ENCODE measurements at places on chromosomes 3 and 15.

GRCh38 chr3:52704611-52705437, 767 bp downstream of the GLT8D1 start:
- DNase-seq, result no peak

- no peak for DNase-seq
These were observed 37.7 kb downstream of the FAM174B start for GRCh38 chr15:92617549-92618520.

DNA sequence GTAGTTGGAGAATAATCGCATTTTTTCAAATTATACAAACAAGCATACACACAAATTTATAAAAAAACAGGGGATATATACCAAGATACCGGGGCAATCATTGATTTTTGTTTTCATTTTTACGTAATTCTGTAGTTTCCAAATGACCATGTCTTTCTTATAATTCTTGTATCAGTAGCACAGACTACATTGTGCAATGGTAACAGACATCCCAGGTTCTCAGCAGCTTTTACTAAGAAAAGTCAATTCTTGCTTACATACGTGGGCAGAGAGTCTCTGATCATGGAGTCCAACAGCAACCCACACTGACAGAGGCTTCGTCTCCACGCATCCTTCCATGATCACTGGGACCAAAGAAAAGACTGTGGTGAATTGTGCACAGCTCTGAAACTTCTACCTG, 441.3 kb downstream of the TBL1XR1 start:
- no peak for DNase-seq

DNA sequence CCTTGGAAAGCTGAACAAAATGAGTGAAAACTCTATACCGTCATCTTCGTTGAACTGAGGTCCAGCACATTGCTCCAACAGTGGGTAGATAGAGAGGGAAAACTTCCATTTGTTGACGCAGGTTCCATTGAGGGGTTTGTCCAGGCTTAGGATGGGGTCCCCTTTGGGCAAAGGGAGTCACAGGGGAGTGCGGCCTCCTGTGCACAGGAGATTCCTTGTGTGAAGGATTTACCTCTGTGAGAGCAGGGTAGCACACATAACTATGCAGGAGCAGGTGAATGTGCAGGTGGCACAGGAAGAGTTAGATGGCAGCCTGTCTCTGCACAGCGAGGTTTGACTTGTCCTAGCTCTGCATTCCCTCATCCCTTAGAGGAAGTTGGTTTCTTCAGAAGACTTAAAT, 139.3 kb downstream of the SNRPN start:
- DNase-seq, result no peak

DNA sequence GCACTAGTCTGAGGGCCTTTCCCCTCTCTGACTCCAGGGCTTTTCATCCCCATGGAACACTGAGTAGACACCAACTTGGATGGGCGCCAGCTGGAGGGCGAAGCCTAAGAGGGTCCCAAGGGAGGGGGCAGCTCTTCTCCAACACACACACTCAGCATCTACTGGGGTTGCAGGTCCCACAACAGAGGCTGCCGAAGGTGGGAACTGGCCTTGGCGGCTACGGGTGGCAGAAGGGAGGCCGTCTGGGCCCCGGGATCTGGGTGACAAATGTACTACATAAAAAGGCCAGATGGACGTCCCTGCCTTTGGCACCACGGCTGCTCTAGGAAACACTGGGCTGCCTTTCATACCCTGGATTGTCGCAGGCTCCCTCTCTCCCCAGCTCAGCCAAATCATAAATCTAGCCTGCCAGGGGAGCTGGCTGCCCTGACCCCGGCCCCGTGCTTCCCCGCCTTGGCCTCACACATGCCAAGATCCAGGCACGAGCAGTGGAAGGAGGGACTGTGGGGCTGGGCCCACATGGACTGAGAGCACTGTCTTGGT, 31.5 kb downstream of the SEMA5B start:
- DNase-seq, result no peak

DNA sequence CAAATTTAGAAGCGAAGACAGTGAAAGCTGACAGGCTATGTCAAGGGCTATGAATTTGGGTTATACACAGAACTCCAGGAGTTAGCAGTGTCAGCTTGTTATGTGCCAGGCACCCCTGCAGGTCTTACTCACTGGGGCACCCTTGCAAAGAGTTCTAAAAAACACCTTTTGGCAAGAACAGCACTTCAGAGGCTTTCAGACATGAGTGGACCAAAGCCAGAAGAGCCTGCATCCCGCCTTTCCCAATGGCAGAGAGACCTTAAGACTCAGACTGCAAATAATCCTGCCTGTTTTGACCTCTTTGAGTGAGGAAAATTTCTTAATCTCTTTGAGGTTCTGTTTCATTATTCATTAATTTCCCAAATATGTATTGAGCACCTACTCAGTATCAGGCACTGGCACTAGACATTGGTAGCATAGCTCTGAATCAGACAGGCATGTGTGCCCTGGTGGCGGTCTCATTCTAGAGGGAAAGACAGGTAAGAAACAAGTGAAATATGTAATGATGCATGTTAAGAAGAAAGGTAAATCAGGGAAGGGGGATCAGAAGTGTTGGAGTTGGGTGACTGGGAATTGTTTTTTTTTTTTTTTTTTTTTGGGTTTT, 280.0 kb downstream of the KBTBD8 start:
- DNase-seq, result no peak

GRCh38 chr3:11238880-11239279, 33.3 kb upstream of the ATG7 start:
- DNase-seq, result no peak

DNA sequence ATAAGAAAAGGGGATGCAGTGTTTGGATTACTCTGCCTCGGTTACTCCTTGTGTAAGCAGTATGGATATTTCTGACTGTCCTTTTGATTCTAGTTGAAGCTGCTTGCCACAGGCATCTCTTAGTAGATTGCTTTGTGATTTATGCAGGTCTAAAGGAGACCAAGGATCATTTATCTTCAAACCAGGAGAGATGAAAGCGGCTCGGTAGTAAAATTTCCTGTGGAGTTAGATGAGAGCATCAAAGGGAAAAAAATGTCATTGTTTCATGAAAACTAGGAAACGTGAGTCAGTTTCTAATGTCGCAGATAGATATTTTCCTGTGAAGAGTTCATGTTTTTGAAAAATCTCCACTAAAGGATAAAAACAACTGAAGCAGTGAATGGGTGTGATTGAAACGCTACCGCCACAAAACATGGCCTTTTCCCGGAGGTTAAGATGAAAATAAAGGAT, 254.0 kb upstream of the TBL1XR1 start:
- DNase-seq, result no peak

GRCh38 chr3:36993326-36994283, at the start of gene MLH1:
MLH1 (plus strand) TSS chr3:36993518; CDS start chr3:36993548, 30 bp downstream.
- DNase-seq, result peak; percentile 100

DNA sequence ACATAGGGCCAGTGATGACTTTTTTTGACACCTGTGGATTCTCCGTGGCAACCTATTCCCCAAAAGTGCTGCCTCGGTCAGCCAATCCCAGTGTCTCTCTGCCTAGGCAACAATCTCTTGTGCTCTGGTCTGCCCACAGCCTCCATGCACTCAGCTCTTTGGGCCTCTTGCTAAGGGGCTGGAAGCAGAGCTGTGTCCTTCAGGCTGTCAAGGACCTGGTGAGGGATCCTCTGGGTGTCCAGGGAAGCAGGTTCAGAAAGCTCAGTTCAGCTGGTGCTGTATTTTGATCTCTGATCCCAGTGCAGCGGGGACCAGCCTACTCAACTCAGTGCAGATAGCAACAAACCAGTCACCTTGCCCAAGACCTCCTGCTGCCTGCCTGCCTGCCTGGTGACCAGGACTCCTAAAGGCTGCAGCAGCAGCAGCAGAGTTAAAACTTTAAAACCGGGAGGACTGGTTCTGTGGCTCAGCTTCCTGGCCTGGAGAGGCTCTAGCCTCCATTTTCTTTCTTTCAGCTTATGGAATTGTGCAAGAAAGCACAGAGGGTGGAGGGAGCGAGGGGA, 6.2 kb downstream of the PAK6 start:
- DNase-seq, result no peak
